Mesothelial cell of epicardium (in vitro differentiated cells): ENCODE measurements at places on chromosomes 7 and 10. TPM values are rescaled to one million over a fixed set of nuclear protein-coding genes. Genes with fewer than 3 reads are reported as not detected.

GRCh38 chr7:141071260-141071854, 2.5 kb upstream of the TMEM178B start:
- DNase-seq: no peak

GRCh38 chr10:29878492-29878891, 180.9 kb downstream of the JCAD start:
- no peak for DNase-seq

PRPS1L1 gene
- not detected in 3 replicates for total RNA-seq

DNA sequence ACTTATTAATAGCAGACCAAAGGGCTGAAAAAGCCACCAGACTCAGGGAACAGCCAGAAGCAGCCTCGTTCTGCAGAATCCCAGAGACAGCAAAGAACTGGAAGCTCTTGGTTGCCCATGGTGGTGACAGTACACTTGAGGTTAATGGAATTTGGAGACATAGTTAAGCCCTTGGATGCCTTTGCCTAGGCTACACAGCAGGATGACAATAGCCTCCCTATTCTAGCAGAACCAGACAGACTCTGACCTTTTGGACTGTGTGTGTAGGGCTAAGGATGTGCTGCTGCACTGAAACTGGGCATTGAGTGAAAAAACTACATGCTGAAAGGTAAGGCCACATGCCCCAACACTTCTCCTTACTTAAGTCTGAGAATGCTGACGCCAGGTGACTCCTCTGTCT, 22.7 kb downstream of the OTUD1 start:
- no peak for DNase-seq

ITGB8 gene
- total RNA-seq: 15.3 to 15.6 TPM (median 15.3 TPM) in 3 replicates

GRCh38 chr7:67847092-67847787, 850.6 kb downstream of the TYW1 start:
- no peak for DNase-seq

SPDYE16 gene
- total RNA-seq: 0.18 to 0.44 TPM (median 0.34 TPM) in 3 replicates
